ENCODE measurements at places on chromosomes 5 and 9.

DNA sequence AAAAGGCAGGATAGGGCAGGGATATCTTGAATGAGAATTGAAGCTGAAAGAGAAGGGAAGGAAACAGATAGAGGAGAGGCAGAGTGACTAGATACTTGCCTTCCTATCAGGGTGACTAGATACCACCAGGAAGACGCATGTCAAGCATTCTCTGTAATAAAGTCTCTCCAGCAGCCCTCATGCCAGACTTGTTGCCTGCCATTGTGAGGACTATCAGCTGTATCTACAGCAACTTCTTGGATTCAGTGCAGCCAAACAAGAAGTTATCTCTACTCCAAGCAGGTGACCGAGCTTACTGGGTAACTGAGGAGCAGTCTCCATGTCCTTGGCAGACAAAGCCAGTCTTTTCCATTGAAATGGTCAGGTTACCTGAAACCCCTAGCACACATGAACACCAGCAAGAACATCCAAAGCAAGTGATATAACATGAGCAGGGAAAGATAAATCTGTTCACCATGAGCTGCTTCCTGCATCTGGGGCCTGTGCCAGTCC lies 9.3 kb downstream of the SH3RF2 start:
- no peak for DNase-seq

DNA sequence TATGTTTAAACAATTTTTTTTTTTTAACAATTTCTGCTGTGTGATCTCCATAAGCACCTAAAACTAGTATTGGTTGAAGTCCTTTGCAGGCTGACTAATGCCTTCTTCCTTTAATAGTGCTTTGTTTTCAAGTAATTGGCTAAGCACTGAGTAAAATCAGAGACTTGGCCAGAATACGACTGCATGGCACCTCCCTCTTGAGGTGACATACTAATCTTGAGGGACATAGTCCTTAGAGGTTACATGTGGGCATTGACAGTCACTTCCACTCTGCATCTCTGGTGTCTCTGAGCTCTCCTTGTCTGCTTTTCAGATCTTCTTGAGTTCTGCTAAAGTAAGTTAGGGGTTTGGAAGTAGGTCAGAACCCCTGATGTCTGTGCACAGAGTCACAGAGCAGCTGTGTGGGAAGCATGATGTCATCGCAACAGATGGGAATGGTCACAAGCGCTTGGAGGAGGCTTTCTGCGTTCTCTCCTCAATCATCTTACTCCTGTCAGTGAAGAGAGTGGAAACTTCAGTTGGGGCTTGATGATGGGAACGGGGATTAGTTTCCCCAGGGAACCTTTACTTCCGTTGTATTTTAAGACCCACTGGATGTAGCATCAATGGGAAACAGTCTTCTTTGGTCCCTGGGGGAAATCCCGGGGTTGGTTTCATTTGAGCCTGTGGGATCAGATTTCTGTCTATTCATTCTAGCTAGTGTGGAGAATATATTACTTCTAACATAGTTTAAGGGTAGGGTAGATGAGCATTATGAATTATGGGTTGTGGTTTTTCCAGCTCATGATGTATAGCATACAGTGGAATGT lies 136.9 kb downstream of the ARHGAP26 start:
- DNase-seq: no peak

- DNase-seq: no peak
These were observed 31.9 kb upstream of the STING1 start for GRCh38 chr5:139514486-139514856.

GRCh38 chr9:87620731-87621322 lies 105.1 kb upstream of the CTSL start:
- DNase-seq: no peak

GRCh38 chr9:95725045-95725444 lies 150.4 kb upstream of the ERCC6L2 start:
- no peak for DNase-seq

GRCh38 chr9:134099123-134099761 lies 31.4 kb upstream of the BRD3 start:
- peak; percentile 53 for DNase-seq
